Suppressor macrophage treated with lipopolysaccharide for 4 hours (primary cell): ENCODE measurements at places on chromosomes 11 and 22.

DNA sequence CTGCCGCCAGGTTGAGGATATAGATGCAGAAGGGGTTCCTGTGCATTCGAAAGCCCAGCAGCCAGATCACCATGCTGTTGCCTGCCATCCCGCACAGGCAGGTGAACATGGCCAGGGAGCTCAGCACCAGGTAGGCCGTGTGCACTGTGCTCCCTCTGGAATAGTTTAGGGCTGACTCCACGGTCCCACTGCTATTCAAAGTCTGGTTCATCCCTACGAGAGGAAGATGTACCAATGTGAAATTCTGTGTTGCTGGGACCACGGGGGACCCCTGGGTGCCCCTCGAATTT lies at the start of gene MRGPRD:
Gene MRGPRD (minus strand): TSS at position 211 of the 290 bp plus-strand sequence. CDS start 0 bp downstream, at position 211.
- DNase-seq, result no peak

GRCh38 chr22:50456466-50457234 lies 18.2 kb downstream of the SBF1 start:
- DNase-seq, result no peak

DNA sequence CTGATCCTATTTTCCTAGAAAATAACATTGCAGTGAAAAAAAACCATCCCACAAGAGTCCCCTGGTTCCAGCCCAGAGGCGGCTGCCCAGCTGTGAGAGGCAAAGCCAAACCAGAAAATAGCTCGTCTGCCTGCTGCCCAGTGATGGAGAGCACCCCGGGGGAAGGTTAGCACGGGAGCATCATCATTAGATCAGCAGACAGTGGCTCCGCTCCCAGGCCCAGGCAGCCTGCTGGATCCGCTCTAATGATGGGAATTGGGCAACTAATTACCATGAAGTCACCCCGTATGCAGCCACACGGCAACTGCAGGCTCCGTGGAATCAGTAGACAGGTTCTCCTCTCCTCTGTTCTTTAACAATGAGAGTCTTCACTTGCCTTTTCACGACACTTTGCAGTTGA lies 17.1 kb upstream of the B3GAT1 start:
- no peak for DNase-seq

DNA sequence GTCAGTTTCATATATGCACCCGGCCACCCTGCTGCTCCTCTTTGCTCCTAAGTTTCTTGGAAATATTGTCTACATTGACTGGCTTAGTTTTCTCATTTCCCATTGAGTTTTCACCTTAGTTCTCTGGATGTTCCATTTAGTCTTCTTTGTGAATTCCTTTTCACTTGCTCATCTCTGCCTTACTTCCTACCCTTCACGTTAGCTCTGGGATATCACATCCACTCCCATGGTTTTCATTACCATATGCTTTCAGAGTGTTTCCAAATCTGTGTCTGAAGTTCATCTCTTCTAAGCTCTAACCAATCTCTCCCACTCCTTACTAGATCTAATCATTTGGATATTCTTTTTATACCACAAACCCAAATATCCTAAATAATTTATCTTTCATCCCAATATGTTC lies 226.4 kb downstream of the FAM76B start:
- no peak for DNase-seq

- DNase-seq, result no peak
Measured at GRCh38 chr22:36871669-36872081, 10.9 kb downstream of the NCF4 start.

- DNase-seq, result no peak
Measured at GRCh38 chr22:27460591-27461347, 340.8 kb downstream of the MN1 start.

GRCh38 chr22:40121461-40121860 lies 56.3 kb upstream of the TNRC6B start:
- DNase-seq, result no peak
